ENCODE measurements at places on chromosomes 4 and X. TPM values are rescaled to one million over a fixed set of nuclear protein-coding genes. Genes with fewer than 3 reads are reported as not detected.

Gene NIPAL1
- total RNA-seq: 1.3 TPM

Gene DMD
- total RNA-seq: 0.64 TPM

DNA sequence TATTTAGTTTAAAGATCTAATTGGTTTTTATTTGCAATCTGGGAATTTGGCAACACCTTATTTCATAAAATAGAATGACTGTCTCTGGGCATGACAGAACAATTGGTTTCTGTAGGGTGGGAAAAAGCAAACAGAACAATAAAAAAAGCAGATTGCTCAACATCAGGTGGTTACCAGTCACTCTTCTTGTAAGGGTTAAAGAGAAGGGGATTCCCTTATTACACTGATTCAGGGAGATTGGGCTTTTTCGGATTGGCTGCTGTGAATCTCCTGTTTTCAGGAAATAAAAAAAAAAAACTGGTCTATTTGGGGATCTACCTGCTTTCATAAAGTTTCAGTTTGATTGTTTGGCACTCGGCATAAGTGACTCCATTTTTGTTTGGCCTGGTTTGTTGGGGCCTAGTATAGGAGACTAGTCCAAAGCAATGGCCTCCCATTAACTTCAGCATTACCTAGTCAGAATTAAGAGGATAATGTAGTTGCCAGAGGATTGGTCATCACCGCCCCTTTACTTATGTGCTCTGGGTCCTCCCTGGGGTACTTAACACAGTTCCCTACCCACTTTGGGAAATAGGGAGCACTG, 380.5 kb downstream of the IDS start:
- no peaks in the 10 kb centered on the region for H3K4me1 ChIP-seq
- DNase-seq: no peak
- no peaks in the 10 kb centered on the region for H3K36me3 ChIP-seq
- no peak overlapping the region for H3K4me3 ChIP-seq
- H3K27me3 ChIP-seq: no peaks in the 10 kb centered on the region
- H3K27ac ChIP-seq: no peak overlapping the region

Gene IL21
- total RNA-seq: 65.1 TPM

GRCh38 chr4:61924131-61924530, 724.0 kb downstream of the ADGRL3 start:
- H3K27ac ChIP-seq: no peak overlapping the region
- H3K27me3 ChIP-seq: no peaks in the 10 kb centered on the region
- no peaks in the 10 kb centered on the region for H3K36me3 ChIP-seq
